ENCODE measurements at places on chromosomes 13 and 19.

DNA sequence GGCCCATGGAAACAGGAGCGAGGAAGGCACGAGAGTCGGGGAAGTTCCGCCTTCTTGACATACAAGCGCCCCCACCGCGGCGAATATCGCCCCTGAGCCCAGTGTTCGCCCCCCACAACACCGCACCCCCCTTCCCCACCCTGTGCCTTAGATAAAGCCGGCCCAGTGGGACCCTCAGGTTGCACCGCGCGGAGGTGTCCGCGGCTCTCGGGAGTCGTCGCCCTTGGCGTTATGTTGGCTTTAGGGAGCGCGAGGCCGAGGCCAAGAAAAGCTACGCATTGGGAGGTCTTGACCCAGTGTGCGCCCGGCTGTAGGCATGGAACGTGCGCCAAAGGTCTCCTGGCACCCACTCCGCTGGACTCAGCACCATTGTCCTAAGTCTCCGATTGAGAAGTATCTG, 603 bp upstream of the ZNF132 start:
- no peak for DNase-seq

GRCh38 chr19:42282819-42283187, 13.8 kb downstream of the CIC start:
- no peak for DNase-seq

- DNase-seq: no peak
Observed at GRCh38 chr13:87671753-87672605, 808 bp downstream of the SLITRK5 start.

GRCh38 chr13:113405481-113406300, 41.8 kb upstream of the GRTP1 start:
- DNase-seq: no peak

DNA sequence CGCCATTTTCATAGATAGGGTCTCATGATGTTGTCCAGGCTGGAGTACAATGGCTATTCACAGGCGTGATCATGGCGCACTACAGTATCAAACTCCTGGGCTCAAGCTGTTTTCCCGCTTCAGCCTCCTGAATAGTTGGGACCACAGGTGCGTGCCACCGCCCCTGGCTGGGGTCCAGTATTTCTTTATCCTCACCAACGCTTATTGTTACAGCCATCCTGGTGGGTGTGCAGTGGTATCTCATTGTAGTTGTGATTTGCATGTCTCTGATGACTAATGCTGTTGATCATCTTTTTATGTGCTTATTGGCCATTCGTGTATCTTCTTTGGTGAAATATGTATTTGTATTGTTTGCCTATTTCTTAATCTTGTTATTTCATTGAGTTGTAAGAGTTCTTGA, 49.0 kb downstream of the SIPA1L3 start:
- no peak for DNase-seq

DNA sequence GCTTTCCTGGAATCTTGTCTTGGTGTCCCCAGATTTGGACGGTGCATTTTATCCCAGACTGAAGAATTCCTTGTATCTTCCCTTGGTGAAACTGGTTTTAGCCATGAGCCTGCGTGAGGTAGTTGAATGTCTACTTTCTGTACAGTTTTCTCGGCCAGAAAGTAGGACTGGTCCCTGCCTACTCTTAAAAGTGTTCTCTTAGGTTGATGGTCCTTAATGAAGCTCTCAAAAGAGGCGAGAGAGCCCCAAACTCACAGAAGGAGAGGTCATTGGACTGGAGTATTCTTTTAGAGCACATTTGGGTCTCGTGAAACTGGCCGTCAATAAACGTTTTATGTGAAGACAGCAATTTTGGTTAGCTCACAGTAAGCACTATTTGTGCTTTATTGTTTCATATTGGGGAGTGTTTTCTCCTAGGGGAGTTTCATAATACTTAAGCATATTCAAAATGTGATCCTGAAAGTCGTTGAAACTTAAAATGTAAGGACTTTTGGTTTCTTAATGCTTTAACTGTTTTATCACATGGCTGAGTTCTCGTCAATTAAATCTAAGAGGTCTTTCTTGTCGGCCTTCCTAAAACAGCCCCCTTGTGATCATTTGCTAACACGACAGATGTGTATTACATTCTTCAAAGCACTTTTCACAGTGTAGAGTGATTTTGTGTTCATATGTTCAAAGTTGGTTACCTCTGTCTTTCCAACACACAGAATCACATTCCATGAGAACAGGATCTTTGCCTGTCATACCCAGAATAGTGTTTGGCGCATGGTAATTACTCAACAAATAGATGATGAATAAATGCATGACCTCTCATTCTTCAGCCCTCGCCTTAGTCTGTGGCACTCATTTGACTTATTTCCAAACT, 889 bp downstream of the GTF2F2 start:
- DNase-seq: peak; percentile 16

DNA sequence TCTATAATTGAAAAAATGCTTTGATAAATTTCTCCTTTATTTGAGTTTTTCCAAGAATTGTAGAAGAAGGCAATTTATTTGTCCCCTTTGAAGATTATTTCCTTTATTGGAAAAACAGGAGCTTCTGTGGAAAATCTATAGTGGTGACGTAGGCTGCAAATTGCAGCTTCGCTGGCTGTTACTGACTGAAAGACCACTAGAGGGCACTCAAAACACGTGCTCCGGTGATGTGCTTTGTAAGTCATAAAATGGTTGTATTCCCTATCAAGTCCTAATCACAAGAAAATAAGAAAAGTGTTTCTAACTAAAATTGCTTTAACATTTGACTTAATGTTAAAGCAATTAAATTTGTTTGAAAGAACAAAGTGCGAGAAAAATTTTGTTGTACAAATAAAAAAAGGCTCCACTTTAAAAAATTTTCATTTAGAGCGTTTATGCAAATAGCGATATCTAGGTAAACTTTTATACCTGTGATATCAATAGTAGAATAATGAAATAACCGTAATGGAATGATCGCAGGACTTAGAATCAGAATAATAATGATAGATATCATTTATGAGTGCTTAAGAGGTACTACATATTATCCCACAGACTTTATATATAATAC, 638.2 kb upstream of the SPRY2 start:
- peak; percentile 23 for DNase-seq

- no peak for DNase-seq
Observed at GRCh38 chr13:98487522-98487921, 89.4 kb downstream of the STK24 start.

DNA sequence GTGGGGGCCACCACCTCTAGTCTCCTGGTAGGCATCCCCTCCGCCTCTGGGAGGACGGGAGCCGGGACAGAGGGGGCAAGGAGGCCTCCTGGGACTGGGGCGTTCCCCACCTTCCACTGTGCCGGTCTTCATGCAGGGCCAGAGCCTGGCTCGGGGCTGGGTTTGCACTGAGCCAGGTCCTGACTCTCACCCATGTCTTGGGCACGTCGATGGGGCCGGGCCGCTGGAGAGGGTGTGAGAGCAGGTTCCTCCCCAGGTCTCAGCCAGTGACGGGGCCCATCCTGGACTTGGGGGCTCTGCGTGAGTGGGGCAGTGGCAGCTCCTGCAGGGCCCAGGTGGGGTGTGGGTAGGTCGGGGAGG, 26.6 kb downstream of the ATP11A start:
- no peak for DNase-seq

- DNase-seq: peak; percentile 14
Observed at GRCh38 chr13:26971990-26972887, 199.4 kb downstream of the USP12 start.

DNA sequence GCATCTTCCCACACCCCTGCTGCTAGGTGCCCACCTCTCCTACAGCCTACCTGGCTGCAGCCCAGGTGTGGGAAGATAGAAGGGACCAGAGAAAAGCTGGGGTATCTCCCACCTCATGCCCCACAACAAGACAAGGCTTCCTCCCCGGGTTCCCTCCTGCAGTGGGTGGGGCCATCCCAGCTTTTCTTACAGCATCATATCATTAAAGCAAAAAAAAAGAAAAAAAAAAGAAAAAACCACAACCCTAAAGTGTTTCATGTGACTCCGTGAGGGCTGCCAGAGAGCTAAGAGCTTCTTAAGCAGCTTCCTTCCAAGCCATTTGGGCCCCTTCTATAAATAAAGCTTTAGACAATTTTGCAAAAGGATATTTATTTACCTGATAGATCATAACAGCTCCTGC, 455.4 kb upstream of the TSHZ3 start:
- DNase-seq: no peak
